ENCODE measurements at places on chromosomes 6 and 20.

GRCh38 chr6:121356575-121356974 lies 22.3 kb upstream of the TBC1D32 start:
- no peak for DNase-seq

DNA sequence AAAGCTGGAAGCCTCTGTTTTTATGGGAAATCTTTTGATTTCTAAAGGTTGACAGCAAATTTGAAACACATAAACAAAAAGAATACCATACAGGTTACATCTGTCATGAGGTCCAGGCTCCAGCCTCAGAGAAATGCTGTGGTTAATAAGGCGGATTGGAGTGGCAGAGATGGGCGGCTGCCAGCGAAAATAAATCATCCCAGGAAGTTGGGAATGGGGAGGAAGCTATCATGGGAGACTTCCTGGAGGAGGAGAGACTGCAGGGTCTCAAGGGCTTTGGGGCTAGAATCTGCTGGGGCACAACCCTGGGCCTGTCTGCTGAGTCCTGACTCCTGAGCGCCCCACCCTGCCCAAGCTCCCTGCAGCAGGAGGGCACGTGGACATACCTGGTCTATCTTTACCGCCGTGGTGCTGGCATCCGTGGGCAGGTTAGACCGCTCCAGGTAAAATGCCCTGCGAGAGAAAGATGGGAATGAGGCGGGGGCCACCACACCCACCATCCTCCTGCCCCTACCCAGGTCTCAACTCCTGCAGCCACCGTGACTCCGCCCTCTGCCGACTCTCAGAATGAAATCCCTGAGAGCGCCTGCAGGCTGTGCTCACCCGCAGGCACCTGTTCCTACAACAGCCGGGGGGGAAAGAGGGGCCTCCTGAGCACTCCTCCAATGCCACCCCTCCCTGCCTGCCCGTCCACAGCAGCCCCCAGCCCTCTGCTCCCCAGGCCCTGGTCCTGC lies 197.3 kb downstream of the PREX1 start:
- DNase-seq, result no peak

DNA sequence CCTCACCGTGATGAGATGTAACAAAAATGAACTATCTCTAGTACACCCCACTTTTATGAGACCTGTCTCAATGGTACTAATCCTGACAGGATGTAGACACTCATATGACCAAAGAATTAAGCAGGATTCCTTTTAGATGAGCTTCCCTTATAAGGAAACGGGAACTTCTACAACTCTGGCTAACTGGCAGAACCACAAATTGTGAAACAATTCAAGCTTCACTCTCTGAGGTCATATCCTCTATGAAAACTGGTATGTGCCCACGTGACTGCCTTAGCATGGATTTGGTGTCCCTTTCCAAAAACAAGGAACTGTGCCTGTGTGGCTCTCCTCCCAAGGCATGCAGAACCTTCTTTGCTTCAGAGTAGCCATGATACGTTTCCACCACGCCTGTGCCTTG lies 14.1 kb upstream of the CPNE5 start:
- DNase-seq, result no peak

DNA sequence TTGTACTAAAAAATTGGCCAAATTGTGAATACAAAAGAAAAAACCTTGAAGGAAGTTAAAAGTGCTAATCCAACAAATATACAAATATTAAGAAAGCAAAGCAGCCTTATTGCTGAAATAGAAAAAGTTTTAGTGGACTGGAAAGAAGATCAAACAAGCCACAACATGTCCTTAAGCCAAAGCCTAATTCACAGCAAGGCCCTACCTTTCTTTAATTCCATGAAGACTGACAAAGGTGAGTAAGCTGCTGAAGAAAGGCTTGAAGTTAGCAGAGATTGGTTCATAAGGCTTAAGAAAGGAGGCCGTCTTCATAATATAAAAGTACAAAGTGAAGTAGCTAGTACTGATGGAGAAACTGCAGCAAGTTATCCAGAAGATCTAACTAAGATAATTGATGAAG lies 53.5 kb downstream of the TINAG start:
- no peak for DNase-seq

DNA sequence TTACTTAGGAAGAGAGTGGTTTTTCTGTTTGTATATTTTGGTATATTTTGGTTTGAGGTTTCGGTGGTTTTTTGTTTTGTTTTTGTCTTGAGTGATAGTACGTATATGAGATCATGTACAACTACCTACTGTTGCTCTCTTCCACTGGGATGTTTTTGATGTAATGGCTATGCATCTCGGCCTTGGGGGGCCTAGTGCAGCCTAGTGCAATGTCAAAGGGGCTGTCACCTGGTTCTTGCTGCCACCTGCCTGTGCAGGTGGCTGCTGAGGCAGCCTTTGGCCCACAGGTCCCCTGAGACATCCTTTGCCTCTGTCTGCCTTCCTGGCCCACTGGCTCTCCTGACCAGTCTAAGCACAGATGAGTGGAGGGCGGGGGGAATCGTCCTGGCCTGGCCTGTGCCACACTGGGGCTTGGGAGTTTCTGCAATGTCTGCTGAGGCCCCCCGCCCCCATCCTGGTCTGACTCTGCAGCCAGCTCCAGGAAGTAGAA lies 546.6 kb downstream of the CD83 start:
- DNase-seq, result peak; percentile 69

- no peak for DNase-seq
Observed at GRCh38 chr6:16721977-16722376, 39.3 kb downstream of the ATXN1 start.

DNA sequence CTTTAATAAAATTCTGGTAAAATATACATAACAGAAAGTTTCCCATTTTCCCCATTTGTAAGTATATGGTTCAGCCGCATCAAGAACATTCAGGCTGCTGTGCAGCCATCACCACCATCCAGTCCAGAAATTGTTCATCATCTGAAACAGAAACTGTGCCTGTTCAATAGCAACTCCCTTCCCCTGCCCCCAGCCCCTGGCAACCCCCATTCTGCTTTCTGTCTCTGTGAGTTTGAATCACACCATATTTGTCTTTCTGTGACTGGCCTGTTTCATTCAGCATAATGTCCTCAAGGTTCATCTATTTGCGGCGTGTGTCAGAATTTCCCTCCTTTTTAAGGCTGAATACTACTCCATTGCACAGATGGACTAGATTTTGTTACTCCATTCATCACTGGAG lies 19.1 kb downstream of the VSTM2L start:
- DNase-seq, result peak; percentile 89

GRCh38 chr6:26571592-26572296 lies 25.0 kb upstream of the ABT1 start:
- peak; percentile 87 for DNase-seq

DNA sequence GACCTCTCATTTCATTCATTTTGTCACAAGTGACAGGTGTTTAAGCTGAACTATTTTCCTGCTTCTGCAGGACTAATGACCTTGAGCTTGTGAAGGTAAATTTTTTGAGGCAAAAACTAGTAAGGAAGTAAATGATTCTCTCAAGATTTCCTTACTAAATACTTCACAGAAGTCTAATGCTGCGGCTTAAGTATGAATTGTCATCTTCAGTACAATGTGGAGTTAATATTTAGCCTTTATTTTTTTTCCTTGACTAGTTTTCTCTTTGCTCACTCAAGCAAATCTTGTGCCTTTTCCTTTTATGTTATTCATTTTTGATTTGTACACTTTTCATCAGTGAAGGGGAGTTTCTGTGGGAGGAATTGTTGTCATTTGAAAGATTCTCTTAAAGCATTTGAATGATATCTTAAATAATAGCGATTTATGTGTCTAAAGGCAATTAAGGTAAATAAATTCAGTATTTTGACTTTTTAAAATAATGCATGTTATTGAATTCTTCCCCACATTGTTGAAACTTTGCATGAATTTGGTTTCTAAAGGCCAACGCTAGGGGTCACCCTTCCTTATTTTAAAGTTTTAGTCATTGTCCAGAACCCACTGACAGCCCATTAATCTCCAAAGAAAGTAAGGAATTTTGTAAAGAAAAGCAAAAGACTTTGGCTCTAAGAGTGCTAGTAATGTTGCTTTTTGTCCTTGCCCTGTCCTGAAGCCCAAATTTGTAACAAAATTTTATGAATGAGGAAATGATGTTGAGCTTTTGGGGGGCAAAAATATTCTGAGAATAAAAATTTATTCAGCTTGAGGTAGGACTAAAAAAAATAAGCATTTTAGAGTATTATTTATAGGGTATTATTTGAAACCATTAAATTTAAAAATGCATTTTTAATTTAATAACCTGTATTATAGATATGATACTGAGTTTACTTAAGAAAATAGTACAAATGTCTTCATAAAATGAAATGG lies 157.4 kb upstream of the LAMA2 start:
- peak; percentile 26 for DNase-seq

- no peak for DNase-seq
Observed at GRCh38 chr6:56547687-56548086, 95.0 kb downstream of the DST start.

- DNase-seq, result peak; percentile 92
Observed at GRCh38 chr6:27668442-27669294, 195.8 kb upstream of the ZNF184 start.

GRCh38 chr6:143569040-143569439 lies 57.5 kb upstream of the FUCA2 start:
- no peak for DNase-seq

- DNase-seq, result no peak
Observed at GRCh38 chr20:57585466-57586213, 24.7 kb downstream of the PCK1 start.

DNA sequence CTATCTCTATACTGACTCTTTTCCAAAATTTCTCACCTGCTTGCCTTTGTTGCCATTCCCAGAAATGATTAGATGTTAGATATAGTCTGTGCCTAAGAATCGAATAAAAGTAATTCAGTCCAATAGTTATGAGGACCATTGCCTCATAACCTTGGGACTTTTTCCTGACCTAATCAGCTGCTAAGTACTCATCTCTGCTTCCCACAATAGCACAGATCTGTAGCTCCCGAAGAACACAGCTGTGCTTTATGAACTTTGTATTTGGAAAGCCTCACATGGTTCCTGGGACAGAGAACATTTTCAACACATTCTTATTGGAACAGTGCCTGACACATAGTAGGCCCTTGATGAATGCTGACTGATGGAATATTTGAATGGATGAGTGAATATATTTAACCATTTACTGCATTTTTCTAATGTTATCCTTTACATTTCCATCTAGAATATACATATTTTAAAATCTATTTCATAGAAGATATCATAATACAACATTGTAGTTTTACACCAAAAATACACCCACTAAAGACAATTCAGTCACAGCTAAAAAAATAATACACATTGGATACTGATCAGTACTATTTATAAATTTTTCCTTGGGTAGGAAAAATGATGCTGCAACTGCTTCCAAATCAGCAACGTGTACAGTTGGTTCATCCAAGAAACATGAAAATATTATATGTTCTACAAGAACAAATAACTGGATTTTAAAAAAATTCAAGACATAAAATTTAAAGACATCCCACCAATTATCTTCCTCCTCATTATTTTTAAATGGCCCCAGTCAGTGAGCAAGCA lies 53.9 kb downstream of the HS3ST5 start:
- DNase-seq, result no peak

GRCh38 chr6:92577077-92577719 lies 842.2 kb downstream of the EPHA7 start:
- DNase-seq, result no peak

GRCh38 chr6:22418714-22419113 lies 121.9 kb upstream of the PRL start:
- DNase-seq, result no peak

DNA sequence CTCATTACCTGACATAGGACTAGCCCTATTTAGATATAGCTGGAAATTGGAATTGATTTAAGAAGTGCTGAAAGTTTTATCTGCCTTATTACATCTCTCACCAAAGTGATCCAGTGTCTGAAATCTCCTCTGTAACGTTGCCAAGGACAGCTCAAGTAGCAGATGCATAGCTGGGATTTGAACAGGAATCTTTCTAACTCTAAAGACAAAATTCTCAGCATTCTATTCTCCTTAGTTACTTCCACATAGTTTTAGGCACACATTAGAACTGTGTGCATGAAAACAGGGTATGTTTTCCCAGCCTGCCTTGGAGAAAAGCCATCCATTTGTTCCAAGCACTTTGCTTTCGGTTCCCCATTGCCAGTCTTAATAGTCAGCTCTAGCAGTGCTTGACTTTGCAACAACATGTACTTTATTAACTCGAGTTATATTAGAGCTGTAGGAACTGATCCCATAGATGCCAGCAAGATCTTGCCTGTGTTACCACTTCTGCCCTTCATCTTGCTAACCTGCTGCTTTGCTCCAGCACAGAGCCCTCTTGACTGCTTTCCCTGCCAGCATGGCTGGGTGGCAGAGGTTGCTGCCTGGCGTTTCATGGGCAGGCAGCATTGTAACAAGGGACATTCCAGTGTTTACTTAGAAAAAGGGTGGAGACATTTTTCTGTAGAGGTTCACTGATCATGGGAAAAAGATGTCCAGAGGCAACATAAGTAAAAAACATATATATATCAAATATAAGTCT lies 56.1 kb upstream of the STMND1 start:
- no peak for DNase-seq

- DNase-seq, result no peak
Observed at GRCh38 chr6:99178168-99178567, 171.3 kb downstream of the FAXC start.
